ENCODE measurements at places on chromosomes 16 and 17.
A peak's percentile ranks its signal among the peaks of the same experiment; 100 is the strongest.

GRCh38 chr16:72210072-72210471 lies 38.1 kb upstream of the PMFBP1 start:
- no peak for DNase-seq

GRCh38 chr16:86516623-86517003 lies 6.3 kb downstream of the FOXF1 start:
- no peak for DNase-seq

- no peak for DNase-seq
Measured at GRCh38 chr17:16477255-16477654, 14.7 kb downstream of the LRRC75A start.

DNA sequence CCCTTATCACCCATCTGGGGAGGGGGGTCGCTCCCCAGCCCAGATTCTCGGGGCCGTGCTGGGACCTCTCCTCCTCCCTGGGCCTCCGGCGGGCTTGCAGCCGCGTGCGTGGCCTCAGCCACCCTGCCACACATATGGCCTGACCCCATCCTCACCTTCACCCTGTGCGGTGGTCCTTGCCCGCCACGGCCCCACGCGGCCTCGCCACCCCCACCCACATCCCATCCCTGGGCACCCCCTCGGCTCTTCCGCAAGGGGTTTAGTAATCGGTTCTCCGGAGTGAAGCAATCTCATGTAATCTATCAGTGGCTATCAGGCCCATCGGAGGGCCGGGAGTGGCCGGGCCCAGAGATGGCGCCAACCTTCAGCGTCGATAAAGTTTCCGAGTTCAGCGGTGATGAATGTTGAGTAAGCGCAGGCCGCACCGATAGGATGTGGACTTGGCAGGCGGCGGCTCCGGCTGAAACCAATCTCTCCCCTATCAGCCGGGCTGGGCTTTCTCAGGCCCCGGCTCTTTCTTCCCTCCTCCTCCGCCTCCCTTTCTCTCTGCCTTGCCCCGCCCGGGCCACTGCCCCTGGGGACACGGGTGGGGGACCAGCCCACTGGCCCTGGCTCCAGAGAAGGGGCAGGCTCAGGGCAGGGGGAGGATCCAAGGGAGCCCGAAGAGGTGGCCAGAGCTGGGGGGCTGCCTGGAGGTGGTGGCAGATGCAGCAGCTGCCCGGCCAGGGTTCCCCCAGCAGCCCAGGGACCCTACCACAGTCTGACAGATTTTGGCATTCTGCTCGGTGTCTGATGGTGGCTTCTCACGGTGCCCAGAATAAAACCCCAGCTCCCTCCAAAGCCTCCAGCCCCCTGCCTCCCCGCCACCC lies 20.8 kb downstream of the ZFPM1 start:
- peak; percentile 63 for DNase-seq

DNA sequence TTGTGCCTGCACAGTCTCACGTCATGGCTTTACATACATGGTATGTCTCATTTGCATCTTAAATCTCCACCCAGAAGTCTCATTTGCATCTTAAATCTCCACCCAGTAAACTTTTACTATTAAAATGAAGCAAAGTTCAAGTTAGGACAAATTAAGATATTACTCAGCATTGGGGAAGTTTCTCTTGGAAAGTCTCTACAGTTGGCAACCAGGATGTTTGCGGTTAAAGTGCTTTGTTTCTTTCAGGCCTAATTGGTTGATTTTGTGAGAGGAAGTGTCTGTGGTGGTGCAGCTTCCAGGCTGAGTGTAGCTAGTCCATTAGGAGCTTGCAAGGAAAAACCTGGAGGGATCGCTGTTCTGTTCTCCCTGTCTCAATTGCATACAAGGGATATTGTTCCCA lies 1373.3 kb upstream of the GOT2 start:
- peak; percentile 19 for DNase-seq

- no peak for DNase-seq
Measured at GRCh38 chr17:58364270-58364942, 12.4 kb upstream of the SUPT4H1 start.

DNA sequence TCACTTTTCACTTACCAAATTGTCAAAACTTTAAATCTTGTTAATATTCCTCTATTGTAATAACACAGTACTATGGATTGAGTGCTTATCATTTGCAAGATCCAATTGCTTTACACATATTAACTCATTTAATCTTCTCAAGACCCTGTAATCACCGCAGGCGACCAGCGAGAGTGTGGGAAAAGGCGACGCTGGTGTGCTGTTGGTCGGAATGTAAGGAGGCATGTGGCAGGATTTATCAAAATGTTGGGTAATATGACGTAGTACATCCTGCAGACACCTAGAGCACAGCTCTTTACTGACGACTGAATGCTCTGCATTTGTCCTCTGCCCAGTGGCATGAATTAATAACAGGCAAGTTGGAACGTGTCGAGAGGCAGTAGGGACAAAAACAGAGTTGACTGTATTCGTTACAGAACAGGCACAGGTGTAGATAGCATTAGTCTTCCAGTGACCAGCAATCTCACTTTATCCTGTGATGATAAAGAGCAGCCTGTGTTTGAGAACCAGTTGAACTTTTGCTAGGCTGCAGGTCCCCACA lies 80.3 kb downstream of the TNRC6C start:
- DNase-seq = no peak

- DNase-seq = no peak
Measured at GRCh38 chr17:1365445-1366039, 34.5 kb downstream of the YWHAE start.

Measured in heart right ventricle (tissue), 16 donors.